Thymus (tissue), 14 donors: ENCODE measurements at places on chromosomes 16 and 17. TPM values are rescaled to one million over a fixed set of nuclear protein-coding genes. Genes with fewer than 3 reads are reported as not detected.

DNA sequence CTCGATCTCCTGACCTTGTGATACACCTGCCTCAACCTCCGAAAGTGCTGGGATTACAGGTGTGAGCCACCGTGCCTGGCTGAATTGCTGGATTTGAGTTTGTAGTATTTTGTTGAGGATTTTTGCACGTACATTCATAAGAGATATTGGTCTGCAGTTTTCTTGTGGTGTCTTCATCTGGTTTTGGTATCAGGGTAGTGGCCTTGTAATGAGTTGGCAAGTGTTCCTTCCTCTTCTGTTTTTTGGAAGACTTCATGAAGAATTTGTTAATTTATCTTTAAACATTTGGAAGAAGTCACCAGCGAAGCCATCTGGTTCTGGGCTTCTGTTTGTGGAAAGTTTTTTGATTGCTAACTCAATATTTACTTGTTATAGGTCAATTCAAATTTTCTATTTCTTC lies 26.9 kb downstream of the SPNS3 start:
- H3K4me3 ChIP-seq, result no peak overlapping the region
- no peak for DNase-seq
- H3K27me3 ChIP-seq, result no peaks in the 10 kb centered on the region
- no peaks in the 10 kb centered on the region for H3K4me1 ChIP-seq
- H3K36me3 ChIP-seq, result no peaks in the 10 kb centered on the region

DNA sequence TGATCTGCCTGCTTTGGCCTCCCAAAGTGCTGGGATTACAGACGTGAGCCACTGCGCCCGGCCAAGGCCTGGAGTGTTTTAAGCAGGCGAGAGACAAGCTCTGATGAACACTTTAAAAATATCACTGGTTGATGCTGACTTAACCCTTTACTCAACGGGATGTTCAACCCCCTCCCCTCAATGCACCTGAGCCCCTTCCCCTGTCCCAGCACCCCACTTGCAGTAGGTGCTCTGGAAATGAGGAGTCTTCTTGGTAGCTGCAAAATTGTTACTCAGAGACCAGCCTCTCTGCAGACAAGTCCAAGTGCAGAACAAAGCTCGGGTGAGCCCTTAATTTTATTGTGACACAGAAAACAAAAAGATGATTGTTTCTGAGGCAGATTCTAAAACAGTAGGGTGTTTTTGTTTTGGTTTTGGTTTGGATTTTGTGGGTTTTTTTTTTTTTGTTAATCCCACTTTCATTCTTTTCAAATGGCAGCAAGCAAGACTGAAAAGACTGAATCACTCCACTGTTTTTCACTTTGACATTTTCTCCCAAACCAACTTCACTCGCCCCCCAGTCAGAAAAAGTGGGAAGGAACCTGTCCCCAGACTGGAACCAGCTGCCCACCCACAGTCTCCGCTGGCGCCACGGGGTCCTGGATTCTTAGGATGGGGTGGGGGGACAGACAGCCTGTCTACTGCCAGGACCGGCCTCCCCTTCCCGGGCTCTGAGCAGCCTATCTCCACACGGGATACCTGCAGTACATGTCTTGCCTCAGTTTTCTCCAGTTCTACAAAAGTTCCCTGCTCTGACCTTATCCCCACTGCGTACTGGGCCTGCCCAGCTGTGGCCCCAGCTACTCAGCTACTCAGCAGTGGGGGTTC lies 5.2 kb upstream of the PLLP start:
- peaks cover 2% of the 10 kb centered on the region for H3K4me1 ChIP-seq
- no peak overlapping the region for H3K27ac ChIP-seq
- no peak overlapping the region for H3K4me3 ChIP-seq
- no peaks in the 10 kb centered on the region for H3K36me3 ChIP-seq
- DNase-seq, result no peak
- peaks cover 21% of the 10 kb centered on the region for H3K27me3 ChIP-seq

LGALS9B gene
- total RNA-seq, result 0.05 TPM

GRCh38 chr17:14818469-14818868 lies 446.7 kb downstream of the PMP22 start:
- no peaks in the 10 kb centered on the region for H3K4me1 ChIP-seq
- no peak overlapping the region for H3K27ac ChIP-seq
- H3K27me3 ChIP-seq, result no peaks in the 10 kb centered on the region
- no peak overlapping the region for H3K4me3 ChIP-seq
- no peak for DNase-seq

- H3K27ac ChIP-seq, result no peak overlapping the region
- H3K27me3 ChIP-seq, result no peaks in the 10 kb centered on the region
- H3K36me3 ChIP-seq, result peaks cover 9% of the 10 kb centered on the region
- no peak for DNase-seq
- no peaks in the 10 kb centered on the region for H3K4me1 ChIP-seq
These were observed 97.5 kb downstream of the CHD9 start for GRCh38 chr16:53152329-53152728.

- H3K27ac ChIP-seq, result no peak overlapping the region
- DNase-seq, result no peak
- H3K27me3 ChIP-seq, result peaks cover 14% of the 10 kb centered on the region
- no peak overlapping the region for H3K4me3 ChIP-seq
- H3K36me3 ChIP-seq, result no peaks in the 10 kb centered on the region
These were observed 5.1 kb upstream of the SLC16A11 start for GRCh38 chr17:7048968-7049367.

SLFN14 gene
- total RNA-seq, result 0.19 TPM
